ENCODE measurements at places on chromosomes 6 and 20.

GRCh38 chr6:39048481-39049399 lies at the start of gene GLP1R:
TSS of gene GLP1R (plus strand) at chr6:39048781. CDS start at chr6:39048841, 60 bp downstream.
- peak; percentile 33 for DNase-seq

DNA sequence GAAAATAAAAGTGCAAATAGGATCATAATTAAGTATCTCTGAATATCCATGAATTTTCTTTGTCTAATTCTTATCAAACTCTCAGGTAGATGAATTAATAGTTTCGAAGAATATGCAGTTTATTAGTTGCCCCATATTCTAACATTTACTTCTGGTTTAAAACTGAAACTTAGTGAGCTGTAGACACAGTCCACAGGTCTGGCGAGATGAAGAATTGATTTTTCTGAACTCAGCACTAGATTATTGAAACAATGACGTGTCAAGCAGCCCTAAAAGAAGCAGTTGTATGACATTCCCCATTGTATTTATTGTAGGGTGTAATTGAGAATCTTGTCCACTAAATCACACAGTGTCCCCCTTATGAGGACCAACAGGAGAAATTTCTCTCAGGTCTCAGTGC lies 407.1 kb downstream of the GRIK2 start:
- DNase-seq = no peak

DNA sequence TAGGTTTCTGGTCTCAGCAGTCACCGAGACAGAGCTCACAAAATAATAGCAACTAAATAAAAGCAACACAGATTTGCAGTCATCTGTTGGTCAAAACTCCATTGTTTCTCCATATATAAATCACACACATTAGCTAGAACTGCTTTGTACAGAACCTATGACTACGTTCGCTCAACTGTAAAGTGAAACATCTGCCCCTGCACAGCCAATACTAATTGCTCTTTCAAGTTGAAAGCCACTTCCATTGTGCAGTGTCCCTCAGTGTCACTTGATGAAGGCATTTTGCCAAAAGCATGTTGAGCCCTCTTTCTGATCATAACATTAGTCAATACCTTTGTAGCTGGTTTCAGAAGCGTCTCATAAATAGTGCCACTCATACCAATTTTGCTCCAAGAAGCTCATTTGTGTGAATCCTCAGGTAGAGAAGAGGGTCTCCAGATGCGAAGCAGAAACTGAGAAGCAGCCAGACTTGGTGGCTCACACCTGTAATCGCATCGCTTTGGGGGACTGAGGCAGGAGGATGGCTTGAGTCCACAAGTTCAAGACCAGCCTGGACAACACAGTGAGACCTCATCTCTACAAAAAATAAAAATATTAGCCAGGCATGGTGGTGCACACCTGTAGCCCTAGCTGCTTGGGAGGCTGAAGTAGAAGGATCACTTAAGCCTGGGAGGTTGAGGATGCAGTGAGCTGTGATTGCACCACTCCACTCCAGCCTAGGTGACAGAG lies 68.9 kb downstream of the PERP start:
- no peak for DNase-seq

DNA sequence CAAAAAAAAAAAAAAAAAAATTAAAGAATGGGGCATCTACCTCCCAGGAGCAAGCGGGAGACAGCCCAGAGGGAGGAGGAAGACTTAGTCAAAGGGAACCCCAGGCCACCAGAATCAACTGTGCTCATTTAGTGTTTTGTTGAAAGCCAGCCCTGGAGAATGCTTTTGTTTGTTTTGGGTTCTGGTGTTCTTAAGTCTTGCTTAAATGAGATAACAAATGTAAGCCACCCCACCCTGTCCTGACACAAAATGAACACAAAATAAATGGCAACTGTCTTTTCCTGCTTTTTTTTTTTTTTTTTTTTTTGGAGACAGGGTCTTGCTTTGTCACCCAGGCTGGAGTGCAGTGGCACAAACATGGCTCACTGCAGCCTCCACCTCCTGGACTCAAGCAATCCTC lies 165.0 kb upstream of the JARID2 start:
- no peak for DNase-seq

DNA sequence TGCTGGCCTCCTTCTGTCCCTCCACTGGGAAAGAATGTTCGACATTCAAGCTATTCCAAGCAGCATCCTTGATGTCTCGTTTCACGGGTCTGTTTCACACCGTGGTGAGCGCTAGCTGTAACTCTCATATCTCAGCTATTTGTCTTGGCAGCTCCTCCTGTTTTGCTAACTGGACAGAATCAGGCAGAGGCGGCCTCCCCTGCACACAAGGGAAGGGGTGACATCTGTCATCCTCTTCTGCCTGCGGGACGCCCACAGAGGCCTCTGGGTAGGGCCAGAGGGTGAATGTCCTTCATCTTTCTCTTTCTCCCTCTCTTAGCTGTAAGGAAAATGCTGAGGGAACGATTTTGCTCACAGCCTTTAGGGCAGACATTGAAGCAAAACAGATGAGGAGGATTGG lies 232.8 kb upstream of the GMDS start:
- DNase-seq = no peak

GRCh38 chr6:101000341-101000740 lies 119.2 kb upstream of the ASCC3 start:
- DNase-seq = no peak

GRCh38 chr6:18405477-18406293 lies 18.5 kb downstream of the RNF144B start:
- no peak for DNase-seq

GRCh38 chr20:33345342-33345741 lies 56.0 kb downstream of the CDK5RAP1 start:
- no peak for DNase-seq

- no peak for DNase-seq
Measured at GRCh38 chr6:152267967-152268845, 369.0 kb downstream of the SYNE1 start.

GRCh38 chr20:43408848-43409576 lies 48.7 kb upstream of the SRSF6 start:
- no peak for DNase-seq

GRCh38 chr6:43909474-43910148 lies 139.6 kb downstream of the VEGFA start:
- no peak for DNase-seq

- peak; percentile 24 for DNase-seq
Measured at GRCh38 chr6:166942393-166943168, 13.8 kb downstream of the RNASET2 start.

DNA sequence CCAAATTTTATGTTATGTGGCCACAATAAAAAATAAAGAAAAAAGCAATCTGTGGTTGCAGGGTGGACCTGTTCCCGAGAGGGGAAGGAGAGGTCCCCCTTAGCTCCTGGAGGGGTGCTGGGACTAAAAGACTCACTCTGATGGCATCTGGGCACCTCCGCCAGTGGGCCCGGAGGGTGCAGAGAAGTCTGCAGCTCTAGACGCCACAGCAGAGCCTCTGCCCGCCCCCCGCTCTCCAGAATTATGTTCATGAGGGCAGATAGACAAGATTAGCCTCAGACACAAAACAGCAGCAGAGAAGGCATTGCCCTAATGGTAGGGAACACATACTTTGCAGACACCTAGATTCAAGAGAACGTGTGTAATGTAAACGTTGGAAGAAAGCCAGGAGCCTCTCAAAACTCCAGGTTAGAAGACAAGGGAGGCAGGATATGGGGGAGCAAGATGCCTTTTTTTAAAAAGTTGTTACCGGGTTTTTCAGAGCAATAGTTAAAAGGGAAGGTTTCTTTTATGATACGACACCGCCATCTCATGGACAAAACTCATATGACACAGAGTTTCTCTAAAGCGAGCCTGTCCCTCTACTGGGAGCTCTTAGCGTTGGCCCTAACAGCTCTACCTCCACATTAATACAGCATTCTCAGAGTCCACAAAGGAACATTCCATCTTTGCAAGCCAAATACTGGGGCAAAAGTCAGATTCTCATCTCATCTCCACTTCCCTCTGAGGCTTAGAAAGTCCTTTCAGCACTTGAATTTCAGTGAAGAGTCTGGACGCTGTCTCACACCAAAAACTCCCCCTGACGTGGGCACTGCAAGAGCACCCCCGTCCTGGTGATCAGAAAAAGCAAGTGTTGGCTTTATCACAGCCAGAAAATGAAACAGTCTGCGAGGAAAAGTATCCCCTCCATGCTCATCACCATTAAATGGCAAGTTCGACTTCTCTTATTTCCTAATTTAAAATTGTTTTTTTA lies 47.2 kb downstream of the FOXF2 start:
- DNase-seq = peak; percentile 6

DNA sequence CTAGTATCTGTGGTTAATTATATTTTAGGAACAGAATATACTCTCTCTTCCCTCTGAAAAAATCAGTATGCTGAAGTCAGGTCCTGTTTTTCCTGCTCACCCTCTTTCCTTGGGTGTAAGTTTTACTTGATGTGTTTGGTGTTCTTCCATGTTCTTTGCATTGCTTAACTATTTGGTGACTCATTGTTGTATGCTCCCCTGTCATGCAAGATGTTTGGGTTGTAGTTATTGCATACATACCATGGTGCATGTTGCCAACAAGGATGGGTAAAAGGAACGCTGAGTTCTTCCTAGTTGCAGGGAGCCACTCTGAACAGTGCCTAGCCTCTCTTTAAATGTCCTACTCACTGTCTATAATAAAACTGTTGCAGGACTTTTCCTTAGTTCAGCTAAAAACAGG lies 207.9 kb upstream of the LAMP5 start:
- no peak for DNase-seq

DNA sequence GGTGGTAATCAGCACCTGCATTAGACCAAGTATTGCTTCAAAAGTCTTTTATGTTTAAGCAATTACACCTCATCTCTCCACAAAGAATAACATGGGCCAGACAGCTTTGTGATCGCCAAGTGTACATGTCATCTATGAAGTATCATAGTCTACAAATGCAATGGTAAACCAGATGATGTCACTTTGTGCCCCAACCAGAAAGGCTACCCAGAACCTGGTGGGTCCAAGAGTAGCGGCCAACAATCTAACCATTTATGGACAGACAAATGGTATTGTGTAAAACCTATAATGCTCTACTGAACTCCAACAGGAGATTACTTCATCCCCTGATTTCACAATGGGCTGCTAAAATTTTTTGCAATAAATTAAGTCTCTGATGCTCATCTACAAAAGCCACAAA lies 295.9 kb downstream of the GMDS start:
- DNase-seq = no peak

- DNase-seq = no peak
Measured at GRCh38 chr6:22658183-22658582, 88.8 kb downstream of the HDGFL1 start.

DNA sequence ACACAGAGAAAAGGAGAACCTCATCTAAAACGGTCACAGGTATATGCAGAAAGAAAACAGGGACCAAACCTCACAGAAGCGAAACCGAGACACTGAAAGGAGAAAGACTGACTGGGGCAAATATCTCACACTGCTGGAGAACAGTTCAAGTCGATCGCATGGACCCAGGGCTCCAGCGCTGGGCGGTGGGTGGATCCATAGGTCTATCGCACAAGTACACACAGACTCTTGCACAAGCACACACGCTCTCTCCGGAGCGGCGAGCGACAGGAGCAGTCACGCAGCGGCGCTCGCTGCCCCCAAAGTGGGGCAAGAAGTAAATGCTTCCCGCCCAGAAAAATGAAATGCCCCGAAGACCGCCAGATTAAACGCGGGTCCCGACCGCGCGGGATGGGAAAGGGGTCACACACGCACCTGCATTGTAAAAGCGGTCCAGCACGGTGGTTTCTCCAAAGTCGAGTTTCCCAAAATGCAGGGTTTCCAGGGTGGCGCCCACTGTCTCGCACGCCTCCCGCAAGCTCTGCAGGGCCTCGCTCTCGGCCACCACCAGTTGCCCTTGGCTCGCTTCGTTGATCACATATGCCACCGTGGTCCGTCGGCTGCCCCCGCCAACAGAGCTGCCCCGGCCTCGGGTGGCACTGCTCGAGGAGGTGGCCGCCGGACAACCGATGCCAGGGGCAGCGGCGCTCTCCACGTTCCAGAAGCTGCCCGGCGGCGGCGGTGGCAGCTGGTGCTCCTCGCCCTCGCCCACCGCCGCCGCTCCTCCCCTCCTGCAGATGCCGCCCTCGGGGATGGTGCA lies 782 bp downstream of the MAP3K5 start:
- DNase-seq = peak; percentile 39

GRCh38 chr6:122871079-122871478 lies 82.0 kb downstream of the SMPDL3A start:
- DNase-seq = no peak

- DNase-seq = peak; percentile 65
Measured at GRCh38 chr6:15247500-15248450, 1.9 kb downstream of the JARID2 start.

GRCh38 chr6:135753196-135753595 lies 98.3 kb upstream of the PDE7B start:
- no peak for DNase-seq

GRCh38 chr6:56947924-56948323 lies 7.0 kb upstream of the BEND6 start:
- no peak for DNase-seq

- no peak for DNase-seq
Measured at GRCh38 chr6:149859938-149860337, 4.2 kb downstream of the LRP11 start.

GRCh38 chr20:53087037-53087777 lies 115.0 kb downstream of the TSHZ2 start:
- DNase-seq = no peak

DNA sequence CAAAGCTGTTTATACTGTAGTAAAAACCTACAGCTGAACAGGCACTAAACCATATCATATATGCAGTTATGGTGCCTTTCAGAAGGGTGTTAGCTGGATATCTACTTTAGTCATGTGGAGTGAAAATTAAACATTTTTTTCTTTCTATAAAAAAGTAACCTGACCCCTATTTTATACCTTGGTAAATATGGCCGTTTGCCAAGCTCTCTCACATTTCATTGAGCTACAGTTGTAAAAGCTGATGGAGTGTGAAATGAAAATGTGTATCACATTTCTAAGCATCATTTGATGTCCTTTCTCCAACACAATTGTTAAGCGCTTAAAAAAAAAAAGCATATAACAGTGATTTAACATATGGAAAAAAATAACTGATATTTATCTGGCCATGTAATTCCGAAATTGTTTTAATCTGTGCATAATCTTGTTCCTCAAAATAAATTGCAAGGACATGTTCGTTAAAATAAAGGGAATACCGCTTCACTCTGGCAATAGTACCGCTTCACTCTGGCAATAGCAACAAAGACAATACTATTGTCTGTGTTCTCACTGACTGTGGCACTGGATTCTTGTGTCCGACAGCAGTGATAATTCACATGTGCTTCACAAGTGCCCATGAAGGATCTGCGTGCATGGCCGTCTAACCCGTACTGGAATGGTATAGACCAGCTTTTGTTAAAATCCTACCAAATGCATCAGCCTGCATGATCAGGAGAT lies 391.8 kb upstream of the SOX4 start:
- no peak for DNase-seq

Measured in activated naive CD8-positive, alpha-beta T cell treated with anti-CD3 and anti-CD28 coated beads for 36 hours (primary cell).